ENCODE measurements at places on chromosomes 1 and 21. TPM values are rescaled to one million over a fixed set of nuclear protein-coding genes. Genes with fewer than 3 reads are reported as not detected.

- DNase-seq, result no peak
Observed at GRCh38 chr21:18007121-18007520, 188.0 kb upstream of the C21orf91 start.

DNA sequence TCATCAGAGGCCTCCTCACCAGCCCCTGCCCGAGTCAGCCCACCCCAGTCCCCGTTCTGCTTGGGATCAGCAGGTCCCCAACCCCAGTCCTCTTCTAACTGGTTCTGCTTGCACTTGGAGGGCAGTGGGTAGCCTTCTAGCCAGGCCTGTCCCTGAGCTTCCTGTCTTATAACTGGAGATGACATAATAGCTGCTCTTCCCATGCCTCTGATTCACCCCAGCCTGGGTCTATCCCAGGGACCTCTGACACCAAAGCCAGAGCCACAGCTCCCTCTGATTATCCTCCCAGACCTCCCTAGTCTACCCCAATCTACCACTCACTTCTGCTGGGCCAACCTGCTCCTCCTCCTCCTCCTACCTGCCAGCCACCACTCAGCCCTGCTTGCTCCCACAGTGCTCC is 31.4 kb downstream of the IQGAP3 start:
- DNase-seq, result no peak

DNA sequence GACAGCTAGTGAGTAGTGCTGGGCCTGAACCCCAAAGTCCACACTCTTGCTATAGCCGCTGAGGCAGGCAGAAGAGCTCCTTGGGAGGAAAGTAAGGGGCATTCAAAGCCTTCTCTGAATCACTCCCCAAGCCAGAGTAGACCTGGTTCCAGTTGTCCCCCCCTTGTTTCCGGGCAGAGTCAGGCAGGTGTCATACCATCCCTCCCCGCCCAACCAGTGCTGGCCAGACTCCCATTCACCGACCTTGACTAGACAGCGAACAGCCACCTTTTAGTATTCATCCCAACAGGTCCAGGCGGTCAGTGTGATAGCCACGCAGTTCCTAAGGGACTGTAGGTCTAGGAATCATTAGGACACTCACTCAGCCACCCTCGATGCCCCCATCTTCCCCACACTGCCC is 11.8 kb downstream of the CHRNB2 start:
- DNase-seq, result no peak

GRCh38 chr1:59404796-59405195 is 107.9 kb downstream of the FGGY start:
- DNase-seq, result no peak

GRCh38 chr1:206866062-206866461 is 639 bp downstream of the IL20 start:
- DNase-seq, result no peak

- peak; percentile 50 for DNase-seq
Observed at GRCh38 chr1:160641323-160642280, 5.2 kb downstream of the SLAMF1 start.

DNA sequence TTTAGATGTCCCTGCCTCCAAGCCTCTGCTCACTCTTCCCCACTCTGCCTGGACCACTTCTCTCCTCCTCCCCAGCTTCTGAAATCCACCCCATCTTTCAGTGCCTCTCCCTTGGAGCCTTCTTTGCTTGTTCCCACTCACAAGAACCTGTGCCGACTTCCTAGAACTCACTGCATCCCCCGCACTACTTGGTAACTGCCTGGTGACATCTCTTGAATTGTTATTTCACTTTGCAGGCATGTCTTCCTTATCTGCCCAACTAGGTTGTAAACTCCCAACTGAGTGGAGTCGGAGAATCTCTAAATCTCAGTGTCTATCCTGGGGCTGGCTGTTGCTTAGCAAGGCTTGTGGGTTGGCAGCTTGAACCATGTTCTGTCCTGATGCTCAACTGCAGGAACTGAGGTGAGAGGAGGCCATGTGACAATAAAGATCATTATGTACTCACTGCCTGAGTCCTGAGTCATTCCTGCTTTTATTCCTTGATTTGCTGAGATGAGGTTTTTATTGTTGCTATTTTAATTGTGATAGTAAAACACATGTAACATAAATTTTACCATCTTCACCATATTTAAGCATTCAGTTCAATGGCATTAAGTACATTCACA is 3.9 kb downstream of the KPRP start:
- DNase-seq, result no peak

PDC gene
- total RNA-seq, result not detected

- DNase-seq, result no peak
Observed at GRCh38 chr1:7007902-7008301, 222.6 kb downstream of the CAMTA1 start.

DNA sequence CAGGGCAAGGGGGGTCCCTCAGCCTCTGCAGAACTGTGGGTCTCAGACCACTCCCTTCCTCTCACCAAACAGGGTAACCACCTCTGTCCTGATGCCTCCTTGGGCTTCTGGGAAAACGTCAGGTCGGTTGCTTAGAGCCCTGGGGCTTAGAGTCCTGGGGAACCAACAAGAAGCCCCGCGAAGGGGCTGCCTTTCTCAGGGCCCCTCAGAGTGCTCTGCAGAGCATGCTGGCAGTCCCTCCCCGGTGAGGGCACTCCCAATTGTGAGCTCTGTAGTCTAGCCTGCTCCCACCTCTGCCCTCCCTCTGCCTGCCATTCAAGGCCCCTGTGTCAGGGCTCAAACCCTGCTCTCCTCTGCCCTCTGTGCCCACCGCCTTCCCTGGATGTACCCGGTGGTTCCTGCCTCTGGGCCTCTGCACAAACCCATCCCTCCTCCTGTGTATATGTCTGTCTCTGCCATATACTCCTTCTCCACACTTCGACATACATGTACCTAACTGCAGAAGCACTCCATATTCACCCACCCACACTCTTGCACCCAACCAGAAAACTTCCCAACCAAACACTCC is 92.3 kb downstream of the DMRTB1 start:
- peak; percentile 1 for DNase-seq

Measured in activated CD4-positive, alpha-beta T cell treated with anti-CD3 and anti-CD28 coated beads for 36 hours (primary cell).